Stimulated activated CD8-positive, alpha-beta memory T cell treated with anti-CD3 and anti-CD28 coated beads, Interleukin-2, amount 100 ng/mL, for 1 hour (primary cell): ENCODE measurements at places on chromosomes 5 and 9.
A peak's percentile ranks its signal among the peaks of the same experiment; 100 is the strongest.

DNA sequence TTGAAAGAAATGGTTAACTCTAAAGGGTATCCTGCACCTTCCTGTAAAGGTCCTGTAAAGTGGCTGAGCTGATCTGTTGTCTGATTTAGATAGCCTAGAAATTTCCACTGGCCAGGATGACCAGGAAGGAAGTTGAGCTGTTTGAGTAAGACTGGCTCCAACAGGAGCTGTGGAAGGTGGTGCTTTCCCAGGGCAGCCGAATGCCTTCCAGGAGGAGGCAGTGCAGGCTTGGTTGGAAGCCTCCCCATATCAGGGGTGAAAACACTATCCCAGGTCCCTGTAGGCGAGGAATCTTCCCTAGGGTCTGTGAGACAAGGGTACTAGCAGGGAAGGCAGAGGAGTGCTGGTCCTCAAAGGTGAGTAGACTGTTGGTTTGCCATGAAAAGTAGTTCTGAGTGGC is 98.4 kb downstream of the LIX1 start:
- DNase-seq, result no peak

- no peak for DNase-seq
These were observed 1077.7 kb upstream of the SEMA6A start for GRCh38 chr5:117652036-117652957.

- no peak for DNase-seq
These were observed 367.3 kb downstream of the NDUFS4 start for GRCh38 chr5:53927668-53928247.

GRCh38 chr9:5922192-5922591 is 31.5 kb downstream of the MLANA start:
- DNase-seq, result no peak

DNA sequence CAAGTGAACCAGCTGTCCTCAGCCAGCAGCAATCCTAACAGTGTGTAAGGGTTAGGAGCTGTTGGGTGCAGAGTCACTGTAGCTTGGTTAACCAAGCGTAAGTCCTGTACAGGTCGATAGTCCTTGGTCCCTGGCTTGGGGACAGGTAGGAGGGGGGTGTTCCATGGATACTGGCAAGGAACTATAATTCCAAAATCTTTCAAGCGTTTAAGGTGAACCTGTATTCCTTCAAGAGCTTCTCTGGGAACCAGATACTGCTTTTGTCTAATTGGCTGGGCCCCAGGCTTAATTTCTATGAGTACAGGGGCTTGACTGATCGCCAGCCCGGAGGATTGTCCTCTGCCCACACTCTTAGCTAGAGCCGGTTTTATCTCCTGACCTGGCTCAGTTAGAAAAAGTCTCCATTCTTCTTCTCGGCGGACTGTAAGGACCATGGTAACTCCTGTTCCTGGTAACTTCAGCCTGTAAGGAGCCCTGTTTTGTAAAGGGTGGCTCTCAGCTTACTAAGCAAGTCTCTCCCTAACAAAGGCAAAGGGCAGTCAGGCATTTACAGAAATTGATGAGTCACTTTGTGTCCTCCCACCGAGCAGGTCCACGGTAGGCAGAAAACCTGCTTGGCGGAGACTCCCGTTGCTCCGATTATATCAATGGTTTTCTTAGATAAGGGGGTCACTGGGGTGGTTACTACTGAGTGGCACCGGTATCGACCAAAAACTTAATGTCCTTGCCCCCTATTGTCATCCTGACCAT is 6.0 kb upstream of the ZNF354C start:
- no peak for DNase-seq

DNA sequence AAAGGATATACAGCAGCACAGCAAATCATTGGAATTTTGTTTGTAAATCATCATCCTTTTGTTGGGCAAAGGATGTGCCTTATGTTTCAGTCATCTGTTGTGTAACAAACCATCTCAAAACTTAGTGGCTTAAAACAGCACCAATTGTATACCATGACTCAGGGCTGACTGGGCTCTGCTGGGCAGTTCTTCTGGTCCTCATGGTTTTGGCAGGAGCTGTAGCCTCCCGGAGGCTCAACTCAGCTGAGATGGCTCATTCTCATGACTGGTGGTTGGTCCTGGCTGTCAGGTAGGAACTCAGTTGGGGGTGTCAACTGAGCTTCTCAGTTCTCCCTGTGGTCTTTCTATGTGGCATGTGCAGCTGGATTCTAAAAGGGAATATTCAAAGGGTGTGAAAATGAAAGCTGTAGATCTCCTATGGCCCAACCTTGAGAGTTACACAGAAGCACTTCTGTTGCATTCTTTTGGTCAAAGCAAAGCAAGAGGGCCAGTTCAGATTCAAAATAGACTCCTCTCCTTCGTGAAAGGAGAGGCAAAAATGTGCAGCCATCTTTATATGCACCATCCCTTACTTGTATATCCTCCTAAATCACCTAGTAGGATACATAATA is 39.1 kb upstream of the CPEB4 start:
- no peak for DNase-seq

DNA sequence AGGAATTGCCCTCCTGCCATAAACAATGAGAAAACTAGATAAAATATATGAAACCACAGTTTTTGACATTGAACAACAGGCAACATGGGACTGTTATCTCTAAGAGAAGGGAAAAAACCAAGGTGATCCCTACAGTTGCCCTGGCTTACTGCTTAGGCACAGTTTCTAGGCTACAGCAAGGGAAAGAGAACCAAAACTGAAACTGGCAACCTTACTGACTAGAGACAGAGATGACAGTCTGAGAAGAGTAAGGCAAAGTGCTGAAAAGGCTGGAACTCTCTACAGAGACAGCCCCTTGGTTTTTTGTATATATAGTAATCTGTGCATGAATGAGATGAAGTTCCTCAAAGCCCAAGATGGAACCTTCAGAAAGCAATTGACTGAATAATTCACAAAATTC is 36.2 kb upstream of the REEP2 start:
- no peak for DNase-seq

- no peak for DNase-seq
These were observed 7.1 kb upstream of the DMXL1 start for GRCh38 chr5:119063579-119064379.

DNA sequence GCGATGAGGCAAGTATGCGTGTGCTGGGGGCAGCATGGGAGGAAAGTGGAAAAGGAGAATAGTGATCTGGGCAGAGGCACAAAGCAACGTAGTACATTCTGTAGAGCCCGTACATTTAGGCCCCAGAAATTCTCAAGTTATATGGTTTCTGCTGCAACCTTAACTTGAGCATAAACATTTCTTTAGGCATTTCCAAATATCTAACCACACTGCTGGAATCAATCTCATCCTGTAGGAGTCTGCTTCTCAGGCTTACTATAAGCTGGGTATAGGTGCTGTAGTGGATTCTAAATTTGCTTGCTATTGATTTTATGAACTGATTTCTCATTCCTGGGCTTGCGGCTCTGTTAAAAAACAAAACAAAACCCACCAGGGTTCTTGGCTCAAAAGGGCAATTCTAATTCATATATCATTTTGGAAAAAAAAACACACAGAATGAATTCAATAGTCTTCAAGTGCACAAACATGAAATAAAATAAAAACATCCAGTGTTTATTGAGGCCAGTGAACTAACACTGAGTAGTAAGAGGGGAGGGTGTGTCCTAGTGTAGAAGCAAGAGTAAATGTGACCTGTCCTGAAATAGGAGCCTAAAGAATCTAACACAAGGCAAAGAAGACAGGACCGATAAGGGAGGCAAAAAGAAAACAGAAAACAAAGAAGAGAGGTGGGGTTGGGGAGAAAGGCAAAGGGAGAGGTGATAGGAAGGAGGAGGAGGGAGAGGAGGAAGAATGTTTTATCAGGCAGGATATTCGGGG is 145.5 kb upstream of the LHFPL2 start:
- no peak for DNase-seq

GRCh38 chr9:75164573-75164972 is 76.3 kb downstream of the OSTF1 start:
- DNase-seq, result no peak

GRCh38 chr5:40480392-40480791 is 199.3 kb upstream of the PTGER4 start:
- peak; percentile 12 for DNase-seq

DNA sequence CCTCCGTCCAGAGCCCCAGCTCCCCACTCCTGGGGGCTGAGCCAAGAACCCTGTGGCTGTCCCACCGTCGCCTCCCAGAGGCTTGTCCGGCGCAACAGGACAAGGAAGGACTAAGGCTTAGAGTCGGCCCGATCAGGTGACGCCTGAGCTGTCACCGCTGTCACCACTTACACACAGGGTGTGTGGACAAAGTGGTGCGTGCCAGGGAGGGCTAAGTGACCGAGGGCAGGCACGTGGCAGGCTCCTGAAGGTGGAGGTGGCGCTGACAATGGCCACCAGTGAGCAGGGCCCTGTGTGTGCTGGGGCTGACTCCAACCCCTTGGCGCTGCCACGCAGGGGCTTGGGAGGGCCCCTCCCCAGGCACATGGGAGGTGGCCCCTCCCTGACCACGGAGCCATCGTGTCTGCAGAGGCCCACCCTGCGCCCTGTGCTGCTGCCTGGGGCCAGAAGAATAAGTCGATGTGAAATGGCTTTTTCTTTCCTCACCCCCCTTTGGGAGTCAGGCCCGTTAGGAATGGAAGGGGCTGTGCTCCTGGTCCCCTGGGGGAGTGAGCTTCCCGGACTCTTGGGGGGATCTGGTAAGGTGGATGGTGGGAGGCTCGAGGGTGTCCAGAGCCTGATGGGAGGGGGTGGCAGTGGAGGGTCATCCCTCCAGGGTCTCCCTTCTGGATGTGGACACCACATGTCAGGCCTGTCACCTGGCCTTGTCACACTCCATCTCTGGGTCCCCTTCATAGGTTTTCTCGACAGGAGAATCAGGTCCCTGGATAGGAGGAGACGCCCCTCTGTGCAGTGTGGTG is 2.6 kb upstream of the GPSM1 start:
- no peak for DNase-seq

DNA sequence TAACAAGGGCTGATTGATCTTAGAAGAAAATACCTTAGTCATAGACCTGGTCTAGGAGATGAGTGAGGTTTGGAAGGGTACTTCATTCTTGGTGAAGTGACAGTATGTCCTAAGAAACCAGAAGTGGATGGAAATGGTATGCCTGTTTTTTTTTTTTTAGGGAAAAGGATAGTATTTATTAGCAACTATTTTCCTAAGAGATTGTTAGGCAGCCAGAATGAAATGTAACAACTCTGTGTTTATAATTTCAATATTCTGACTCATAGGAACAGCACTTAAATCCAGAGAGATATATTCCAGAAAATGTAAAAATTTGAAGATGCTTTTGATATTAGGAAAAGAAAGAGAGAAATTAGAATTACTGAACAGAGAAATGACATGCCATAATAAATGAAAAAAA is 21.2 kb upstream of the ARL14EPL start:
- no peak for DNase-seq

- DNase-seq, result no peak
These were observed 14.1 kb downstream of the SLC25A25 start for GRCh38 chr9:128082151-128082550.

GRCh38 chr5:111603446-111603827 is 91.1 kb upstream of the STARD4 start:
- DNase-seq, result no peak

GRCh38 chr5:144276034-144276822 is 105.6 kb downstream of the KCTD16 start:
- DNase-seq, result no peak

DNA sequence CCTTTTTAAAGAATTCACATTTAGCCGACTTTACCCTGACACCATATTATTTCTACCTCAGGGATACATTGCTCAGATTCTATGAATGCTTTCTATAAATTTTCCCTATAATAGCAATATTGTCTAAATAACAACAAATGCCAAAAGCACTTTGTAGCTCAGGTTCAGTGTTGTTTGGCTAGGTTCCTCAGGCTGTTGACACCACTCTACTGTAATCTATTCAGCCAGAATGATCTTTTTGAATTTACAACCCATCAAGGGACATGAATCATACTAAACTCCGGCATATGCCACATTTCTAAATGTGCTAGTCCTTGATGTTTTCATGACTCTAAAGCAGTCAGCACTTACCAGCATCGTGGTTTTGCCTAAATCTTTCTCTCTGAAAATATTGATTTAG is 641.5 kb upstream of the CDH10 start:
- DNase-seq, result no peak

DNA sequence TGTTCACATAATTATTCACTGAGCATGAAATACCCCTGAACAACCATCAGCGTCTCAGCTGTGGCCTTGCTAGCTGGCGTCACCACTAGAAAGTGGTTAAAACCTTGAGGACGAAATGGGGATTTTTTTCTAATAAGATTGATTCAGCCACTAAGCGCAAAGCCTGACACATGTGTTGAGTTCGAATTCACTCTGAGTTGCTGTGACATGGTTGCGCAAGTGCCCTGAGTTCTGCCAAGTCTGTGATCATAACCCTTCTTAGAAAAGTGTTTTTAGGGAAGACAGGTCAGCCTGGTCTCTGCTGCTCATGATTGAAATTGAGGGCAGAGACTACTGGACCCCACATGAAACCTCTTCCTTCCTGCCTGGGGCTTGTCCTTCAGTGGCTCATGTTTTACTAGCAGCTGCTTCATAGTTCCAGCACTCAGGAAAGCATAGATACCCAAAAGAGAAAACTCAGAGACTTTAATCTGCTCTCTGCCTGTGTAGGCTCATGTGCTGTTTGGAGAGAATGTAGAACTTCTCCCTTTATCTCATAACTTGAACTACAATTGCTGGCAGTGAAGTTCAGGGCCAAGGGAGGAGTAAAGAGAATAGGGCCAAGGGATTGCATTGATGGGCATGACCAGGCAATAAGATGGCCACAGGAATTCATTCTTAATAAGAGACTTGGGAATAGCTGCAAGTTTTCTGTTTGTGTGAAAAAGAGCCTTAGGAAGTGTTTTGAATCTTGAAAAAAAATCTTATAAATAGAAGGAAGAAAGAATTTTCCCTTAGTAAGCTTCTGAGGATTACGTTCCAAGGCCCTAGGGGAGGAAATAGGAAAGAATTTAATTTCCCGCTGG is 66.8 kb upstream of the CXCL14 start:
- no peak for DNase-seq

DNA sequence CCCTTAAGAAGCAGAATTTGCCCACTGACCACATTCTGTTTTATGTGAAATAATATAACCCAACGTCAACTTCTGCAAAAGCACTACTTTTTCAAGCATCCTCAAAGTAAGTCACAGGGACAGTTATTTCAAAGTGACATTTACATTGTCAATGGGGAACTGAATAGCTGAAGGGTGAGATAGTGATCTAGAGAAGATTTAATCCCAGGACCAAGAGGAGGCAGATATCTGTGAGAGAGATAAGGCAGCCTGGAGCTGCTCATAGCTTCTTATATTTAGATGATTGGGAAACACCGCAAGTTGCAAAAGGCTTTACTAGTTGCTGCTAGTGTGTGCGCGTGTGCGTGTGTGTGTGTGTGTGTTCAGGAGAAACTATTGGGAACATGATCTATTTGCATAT is 210.4 kb upstream of the RFX3 start:
- DNase-seq, result no peak

DNA sequence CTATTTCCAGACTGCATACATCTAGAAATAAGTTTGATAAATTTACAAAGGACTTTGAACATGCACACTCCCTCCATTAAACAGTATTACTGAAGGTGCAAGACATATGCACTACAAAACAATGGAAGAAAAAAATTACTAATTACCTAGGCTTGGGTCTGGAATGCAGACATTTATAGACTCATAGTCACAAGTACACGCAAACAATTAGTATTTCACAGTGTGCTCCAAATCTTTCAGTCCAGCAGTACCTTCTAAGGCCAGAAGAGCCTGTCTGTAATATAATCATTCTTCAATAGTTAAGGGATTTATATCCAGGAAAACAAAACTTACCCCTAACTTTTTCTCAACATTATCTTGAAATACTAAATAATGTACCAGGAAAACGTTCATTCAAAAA is 11.2 kb downstream of the RICTOR start:
- DNase-seq, result no peak

- no peak for DNase-seq
These were observed 515.6 kb upstream of the ST8SIA4 start for GRCh38 chr5:101418713-101419118.

GRCh38 chr9:129900263-129901027 is 65.2 kb downstream of the USP20 start:
- no peak for DNase-seq
